ENCODE measurements at places on chromosomes 3 and 15. TPM values are rescaled to one million over a fixed set of nuclear protein-coding genes. Genes with fewer than 3 reads are reported as not detected.
A peak's percentile ranks its signal among the peaks of the same experiment; 100 is the strongest.

Gene B3GALNT1
- 0.13 TPM for polyA plus RNA-seq

GRCh38 chr3:11477407-11477911 is 166.3 kb downstream of the VGLL4 start:
- no peak for DNase-seq

GRCh38 chr3:174792864-174793263 is 66.3 kb upstream of the NAALADL2 start:
- no peak for DNase-seq

DNA sequence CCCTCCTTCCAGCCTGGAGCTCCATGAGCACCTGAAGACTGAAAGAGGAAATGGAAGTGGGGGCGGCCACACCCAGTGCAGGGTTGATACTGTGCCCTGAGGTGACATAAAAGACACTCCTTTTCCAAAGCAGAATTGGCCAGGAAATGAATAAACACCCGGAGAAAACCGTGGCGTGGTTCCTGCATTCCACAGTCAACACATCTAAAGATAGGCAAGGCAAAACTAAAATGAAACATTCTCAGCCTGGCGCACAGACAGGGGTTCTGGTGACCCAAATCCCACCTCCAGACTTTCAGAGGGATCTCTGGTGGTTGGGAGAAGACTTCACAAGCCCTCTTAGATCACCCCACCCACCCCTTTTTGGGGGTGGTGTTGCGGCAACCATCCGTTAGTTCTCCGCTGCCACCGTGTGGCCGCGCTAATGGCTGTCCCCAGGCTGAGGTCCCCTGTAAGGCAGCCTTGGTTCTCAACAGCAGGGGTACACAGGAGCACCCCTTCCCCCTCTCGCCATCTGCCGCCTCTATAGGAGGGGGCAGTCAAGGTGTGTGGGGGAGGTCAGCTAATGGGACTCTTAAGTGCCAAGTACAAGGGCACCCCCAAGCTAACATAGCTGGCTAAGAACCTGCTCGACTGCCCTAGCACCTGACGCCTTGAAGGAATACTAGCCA is 2.5 kb upstream of the MST1R start:
- DNase-seq: no peak

Gene CIB2
- polyA plus RNA-seq: 0.75 TPM

Gene ADAMTS7
- not detected for polyA plus RNA-seq

DNA sequence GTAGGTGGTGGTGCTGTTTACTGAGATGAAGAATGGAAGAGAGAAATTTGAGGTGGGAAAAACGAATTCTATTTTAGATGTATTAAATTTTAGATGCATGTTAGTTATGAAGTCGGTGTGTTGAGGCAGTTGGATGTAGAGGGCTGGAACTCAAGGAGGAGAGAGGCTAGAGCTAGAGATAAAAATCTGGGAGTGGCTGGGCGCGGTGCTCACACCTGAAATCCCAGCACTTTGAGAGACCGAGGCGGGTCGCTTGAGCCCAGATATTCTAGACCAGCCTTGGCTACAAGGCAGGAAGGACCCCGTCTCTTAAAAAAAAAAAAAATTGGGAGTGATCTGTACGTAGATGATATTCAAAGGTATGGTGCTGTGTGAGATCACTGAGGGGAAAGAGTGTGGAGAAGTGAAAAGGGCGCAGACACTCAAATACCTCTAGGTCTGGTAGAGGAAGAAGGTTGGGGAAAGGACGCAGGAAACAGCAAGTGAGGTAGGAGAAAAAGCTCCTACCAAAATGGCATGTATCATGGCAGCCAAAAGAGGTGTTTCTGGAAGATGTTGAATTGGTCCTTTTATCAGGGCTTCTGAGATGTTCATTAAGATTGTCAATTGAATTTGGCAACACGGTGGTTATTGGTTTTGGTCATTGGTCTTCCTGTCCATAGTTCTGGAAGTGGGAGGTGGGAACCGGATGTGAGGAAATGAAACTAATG is 1.8 kb downstream of the YEATS2 start:
- no peak for DNase-seq

- no peak for DNase-seq
Measured at GRCh38 chr15:71411538-71412482, 296.5 kb downstream of the THSD4 start.

DNA sequence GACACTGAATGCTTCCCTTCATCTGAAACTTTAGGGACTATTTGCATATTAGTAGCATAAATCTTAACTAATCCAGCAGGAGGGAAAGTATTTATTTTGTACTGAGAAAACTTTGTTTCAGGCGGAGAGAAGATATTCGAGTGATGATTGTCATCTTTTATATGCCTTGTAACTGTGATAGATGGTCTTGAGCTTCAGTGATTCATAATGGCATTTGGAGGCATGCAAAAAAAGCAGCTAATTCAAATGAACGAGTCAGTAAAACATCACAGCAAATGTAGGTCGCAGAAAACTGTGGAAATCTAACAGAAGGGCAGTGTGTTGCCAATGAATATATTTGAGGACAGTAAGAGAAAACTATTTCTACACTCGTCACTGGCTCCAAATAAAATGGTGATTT is 643.7 kb upstream of the NAALADL2 start:
- no peak for DNase-seq

Gene IL20RB
- not detected for polyA plus RNA-seq

- DNase-seq: no peak
Measured at GRCh38 chr15:92005154-92005553, 151.6 kb downstream of the SLCO3A1 start.

Gene INAFM2
- 5.1 TPM for polyA plus RNA-seq

Gene FOXL2NB
- not detected for polyA plus RNA-seq

DNA sequence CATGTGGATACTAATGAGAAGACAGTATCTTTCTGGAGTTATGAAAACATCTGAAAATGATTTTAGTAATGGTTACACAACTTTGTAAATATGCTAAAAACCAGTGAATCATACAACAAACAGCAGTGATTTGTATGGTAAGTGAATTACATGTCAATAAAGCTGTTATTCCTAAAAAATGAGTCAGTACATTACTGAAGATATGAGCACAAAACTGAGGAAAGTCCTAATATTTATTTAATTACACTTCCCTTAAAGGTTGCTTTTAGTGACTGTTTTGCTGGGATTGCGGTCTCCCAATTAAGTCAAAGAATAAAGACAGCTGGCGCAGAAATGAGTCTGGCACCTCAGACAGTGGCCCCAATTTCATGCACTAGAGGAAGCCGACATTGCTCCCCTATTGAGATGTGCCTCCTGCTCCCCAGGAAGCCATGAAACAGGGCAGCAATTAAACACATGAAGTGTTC is 50.9 kb upstream of the FSIP1 start:
- no peak for DNase-seq

- DNase-seq: no peak
Measured at GRCh38 chr3:94345101-94345500, 282.2 kb downstream of the NSUN3 start.

- DNase-seq: no peak
Measured at GRCh38 chr3:72165317-72165716, 380.4 kb upstream of the PROK2 start.

Gene CYP8B1
- not detected for polyA plus RNA-seq

GRCh38 chr3:99579965-99580364 is 58.4 kb upstream of the COL8A1 start:
- DNase-seq: no peak

Gene ERC2
- not detected for polyA plus RNA-seq

Gene CD200
- not detected for polyA plus RNA-seq

DNA sequence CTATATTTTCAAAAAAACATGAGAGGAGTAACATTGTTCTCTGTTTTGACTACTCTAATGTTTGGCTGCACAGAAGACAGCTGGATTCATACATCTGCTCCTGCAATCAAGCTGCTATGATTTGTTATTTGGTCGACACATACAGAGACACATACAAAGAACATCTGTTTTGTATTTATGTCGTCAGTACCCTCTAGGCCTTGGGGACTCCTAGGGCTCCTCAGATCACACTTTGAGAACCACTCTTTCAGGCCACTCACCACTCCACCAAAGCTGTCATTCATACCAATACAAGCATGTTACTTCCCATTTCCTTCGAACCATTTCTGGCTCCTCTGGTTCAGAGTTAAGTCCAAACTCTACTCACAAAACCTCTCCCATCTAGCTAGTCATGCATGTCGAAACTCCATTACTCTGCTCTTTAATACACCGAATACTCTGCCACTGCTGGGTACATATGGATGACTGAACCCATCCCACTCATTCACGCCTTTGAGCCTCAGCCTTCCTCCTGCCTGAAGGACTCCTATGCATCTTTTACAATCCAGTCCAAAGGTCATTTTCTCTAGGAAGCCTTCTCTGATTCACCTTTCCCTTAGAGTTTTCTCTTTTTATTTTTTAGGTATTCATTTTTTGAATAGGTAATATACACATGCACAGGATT is 102.9 kb upstream of the ARHGEF3 start:
- DNase-seq: no peak

GRCh38 chr3:151538456-151539393 is 77.9 kb upstream of the IGSF10 start:
- no peak for DNase-seq

- peak; percentile 35 for DNase-seq
Measured at GRCh38 chr3:71247221-71247957, 336.1 kb downstream of the FOXP1 start.

DNA sequence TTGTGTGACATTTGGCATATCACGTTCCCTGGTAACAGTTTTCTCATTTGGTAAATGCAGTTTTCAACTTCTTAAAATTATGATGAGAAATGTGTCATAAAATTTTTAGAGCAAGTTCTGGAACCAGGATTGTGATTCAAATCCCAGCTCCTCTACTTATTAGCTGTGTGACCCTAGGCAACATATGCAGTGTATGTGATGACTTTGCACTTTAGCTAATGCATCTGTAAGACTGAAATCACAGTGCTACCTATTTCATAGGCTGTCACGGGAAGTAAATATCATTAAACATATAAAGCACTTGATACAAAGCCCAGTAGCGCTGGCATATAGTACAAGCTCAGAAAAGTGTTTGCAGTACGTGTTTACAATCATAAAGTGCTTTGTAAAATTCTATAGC is 419.4 kb downstream of the GRM7 start:
- DNase-seq: no peak

DNA sequence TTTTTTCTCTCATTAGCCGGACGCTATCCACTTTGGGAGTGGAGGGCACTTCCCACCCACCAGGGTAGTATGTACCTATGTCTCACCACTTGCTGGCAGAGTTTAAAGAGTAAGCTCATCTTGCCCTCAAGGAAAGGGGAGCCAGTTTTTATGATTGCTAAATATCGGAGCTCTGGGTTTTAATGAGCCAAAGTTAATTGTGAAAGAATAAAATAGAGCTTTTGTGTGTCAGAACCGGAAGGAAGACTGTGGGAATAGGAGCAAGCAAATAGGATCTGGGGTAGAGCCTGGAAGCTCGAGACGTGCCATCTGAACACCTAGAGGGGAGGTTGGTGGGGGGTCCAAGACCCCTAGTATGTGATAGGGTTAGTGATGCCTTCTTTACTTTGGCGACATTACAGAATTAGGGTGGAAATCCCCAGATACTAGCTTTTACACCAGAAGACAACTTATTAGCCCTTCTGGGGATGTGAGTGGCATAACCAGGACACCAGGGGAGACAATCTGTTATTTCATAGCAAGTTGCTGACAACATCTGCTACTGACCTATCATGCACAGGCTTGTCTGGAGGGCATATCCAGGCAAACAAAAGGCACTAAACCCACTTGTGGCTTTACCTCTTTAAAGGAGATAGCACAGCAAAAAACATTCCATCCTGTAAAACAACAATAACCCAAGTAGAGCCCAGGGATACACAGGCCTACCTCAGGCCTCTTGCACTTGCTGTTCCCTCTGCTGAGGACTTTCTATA is 333.8 kb downstream of the ZNF621 start:
- DNase-seq: no peak

Data from CD14-positive monocyte (primary cell).